ENCODE measurements at places on chromosomes 6 and 20.
A peak's percentile ranks its signal among the peaks of the same experiment; 100 is the strongest.

DNA sequence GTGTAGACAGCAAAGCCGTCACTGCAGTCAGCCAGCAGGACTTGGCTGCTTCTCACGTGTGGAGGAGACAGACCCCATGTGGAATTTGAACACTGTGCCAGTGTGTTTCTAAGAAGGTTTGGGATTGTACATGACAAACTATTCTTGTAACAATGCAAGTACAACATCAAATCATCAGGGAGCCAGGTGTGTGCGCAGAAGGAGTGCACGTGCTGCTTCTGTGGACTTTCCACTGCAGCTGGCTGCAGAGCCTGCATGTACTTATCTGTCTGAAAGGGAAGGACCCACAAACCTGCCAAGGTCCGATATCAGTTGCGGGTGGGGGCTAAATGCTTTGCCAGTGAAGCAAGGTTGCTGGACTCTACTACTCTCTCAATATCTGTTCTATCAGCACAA lies 211.6 kb downstream of the WDR27 start:
- no peaks in the 10 kb centered on the region for H3K36me3 ChIP-seq
- no peak for DNase-seq
- no peaks in the 10 kb centered on the region for H3K27me3 ChIP-seq

DNA sequence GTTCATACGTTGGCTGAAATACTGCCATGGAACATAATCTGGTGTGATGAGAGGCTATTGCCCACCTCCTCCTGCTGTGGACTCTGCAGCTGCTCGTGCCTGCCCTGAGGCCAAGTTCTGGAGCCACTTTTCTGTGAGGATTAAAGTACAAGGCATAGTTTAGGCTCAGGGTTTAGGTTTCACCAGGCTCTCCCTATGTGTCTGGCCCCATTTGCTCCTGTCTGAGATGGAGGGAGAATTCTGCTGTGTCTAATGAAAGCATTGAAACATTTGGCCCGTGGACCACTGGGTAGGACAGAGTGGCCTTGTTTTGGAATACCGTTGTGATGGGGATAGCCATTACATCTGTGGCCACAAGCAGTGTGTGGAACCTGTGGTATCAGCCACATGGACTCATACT lies 5.9 kb downstream of the WRNIP1 start:
- no peaks in the 10 kb centered on the region for H3K27me3 ChIP-seq
- peaks cover 50% of the 10 kb centered on the region for H3K36me3 ChIP-seq
- no peak overlapping the region for H3K27ac ChIP-seq
- no peak overlapping the region for H3K4me3 ChIP-seq
- DNase-seq: no peak
- peaks cover 33% of the 10 kb centered on the region for H3K4me1 ChIP-seq

GRCh38 chr6:227812-228338 lies 64.4 kb upstream of the DUSP22 start:
- H3K27ac ChIP-seq: no peak overlapping the region
- DNase-seq: peak; percentile 15
- H3K4me3 ChIP-seq: no peak overlapping the region
- no peaks in the 10 kb centered on the region for H3K27me3 ChIP-seq
- H3K36me3 ChIP-seq: no peaks in the 10 kb centered on the region
- H3K4me1 ChIP-seq: peaks cover 5% of the 10 kb centered on the region

- H3K4me1 ChIP-seq: no peaks in the 10 kb centered on the region
- no peaks in the 10 kb centered on the region for H3K36me3 ChIP-seq
- H3K27me3 ChIP-seq: no peaks in the 10 kb centered on the region
- no peak overlapping the region for H3K27ac ChIP-seq
Measured at GRCh38 chr6:126266664-126267063, 73.3 kb upstream of the CENPW start.

DNA sequence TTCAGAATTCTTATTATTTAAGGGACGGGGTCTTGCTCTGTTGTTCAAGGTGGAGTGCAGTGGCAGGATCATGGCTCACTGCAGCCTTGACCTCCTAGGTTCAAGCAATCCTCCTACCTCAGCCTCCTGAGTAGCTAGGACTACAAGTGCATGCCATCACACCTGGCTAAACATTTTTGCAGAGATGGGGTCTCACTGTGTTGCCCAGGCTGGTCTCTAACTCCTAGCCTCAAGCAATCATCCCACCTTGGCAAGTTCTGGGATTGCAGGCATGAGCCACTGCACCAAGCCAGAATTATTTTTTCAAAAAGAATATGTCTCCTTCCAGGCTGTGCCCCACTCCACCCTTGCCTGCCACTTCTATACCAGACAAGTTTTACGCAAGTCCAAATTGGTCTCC lies 190.1 kb upstream of the SUPT3H start:
- H3K36me3 ChIP-seq: no peaks in the 10 kb centered on the region
- H3K4me1 ChIP-seq: peaks cover under 1% of the 10 kb centered on the region
- no peak for DNase-seq
- H3K4me3 ChIP-seq: no peak overlapping the region
- H3K27me3 ChIP-seq: no peaks in the 10 kb centered on the region
- no peak overlapping the region for H3K27ac ChIP-seq

GRCh38 chr20:20447196-20447595 lies 79.3 kb downstream of the INSM1 start:
- no peak overlapping the region for H3K27ac ChIP-seq
- H3K4me1 ChIP-seq: peaks cover 2% of the 10 kb centered on the region
- DNase-seq: no peak
- no peak overlapping the region for H3K4me3 ChIP-seq

DNA sequence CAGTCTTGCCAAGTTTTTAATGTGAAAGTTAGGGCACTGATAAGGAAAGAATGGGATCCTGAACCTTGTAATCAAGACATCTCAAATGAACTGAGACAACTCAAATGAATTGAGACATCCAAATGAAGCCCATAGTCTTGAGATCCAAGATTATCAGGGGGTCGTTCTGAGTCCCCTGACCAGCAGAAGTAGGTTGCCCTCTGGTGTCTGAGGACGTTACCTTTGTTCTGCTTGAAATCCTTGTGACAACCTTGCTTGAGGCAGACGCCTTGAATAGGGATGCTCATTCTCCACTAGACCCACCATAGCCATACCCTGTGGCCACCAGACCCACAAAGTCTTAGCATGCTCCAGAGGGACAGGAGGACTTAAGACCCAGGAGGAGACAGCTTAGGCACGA lies 37.7 kb downstream of the ZBTB9 start:
- no peaks in the 10 kb centered on the region for H3K4me1 ChIP-seq
- H3K36me3 ChIP-seq: no peaks in the 10 kb centered on the region
- H3K4me3 ChIP-seq: no peak overlapping the region
- H3K27me3 ChIP-seq: peaks cover 5% of the 10 kb centered on the region
- no peak overlapping the region for H3K27ac ChIP-seq

- H3K27me3 ChIP-seq: no peaks in the 10 kb centered on the region
- peaks cover 18% of the 10 kb centered on the region for H3K4me1 ChIP-seq
- H3K36me3 ChIP-seq: peaks cover 35% of the 10 kb centered on the region
- H3K27ac ChIP-seq: peak overlapping the region; percentile 14
- no peak overlapping the region for H3K4me3 ChIP-seq
Measured at GRCh38 chr20:49821870-49822331, 9.3 kb downstream of the SLC9A8 start.

DNA sequence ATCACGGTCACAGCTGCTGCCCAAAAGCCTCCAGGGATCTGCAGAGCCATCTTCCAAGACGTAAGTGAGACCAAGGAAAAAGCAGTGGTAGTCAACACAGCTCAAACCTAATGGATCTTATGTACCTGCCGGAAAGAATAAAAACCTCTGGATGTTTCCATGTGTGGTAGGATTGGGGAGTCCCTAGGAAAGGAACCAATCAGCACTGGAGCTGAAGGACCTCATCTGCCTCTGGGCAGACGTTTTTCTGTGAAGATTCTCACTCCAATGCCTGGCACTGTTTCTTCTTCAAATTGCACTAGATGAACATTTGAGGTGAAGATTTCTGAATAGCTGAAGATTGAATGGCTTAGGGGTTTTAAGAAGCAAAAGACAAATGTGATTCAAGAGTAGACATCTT lies at the start of gene HLA-DQB2:
Gene HLA-DQB2, minus strand, starts transcription at position 112 of the 400 bp plus-strand sequence. Its CDS starts 62 bp downstream, at position 50.
- no peaks in the 10 kb centered on the region for H3K27me3 ChIP-seq
- H3K36me3 ChIP-seq: no peaks in the 10 kb centered on the region
- H3K27ac ChIP-seq: no peak within 1 kb of the TSS
- peaks cover 6% of the 10 kb centered on the region for H3K4me1 ChIP-seq
- no peak within 1 kb of the TSS for H3K4me3 ChIP-seq

- no peak overlapping the region for H3K4me3 ChIP-seq
- no peak overlapping the region for H3K27ac ChIP-seq
- H3K27me3 ChIP-seq: no peaks in the 10 kb centered on the region
- H3K36me3 ChIP-seq: no peaks in the 10 kb centered on the region
- no peaks in the 10 kb centered on the region for H3K4me1 ChIP-seq
Measured at GRCh38 chr6:72260489-72260888, 361.4 kb upstream of the KCNQ5 start.

GRCh38 chr6:357791-358341 lies 33.7 kb upstream of the IRF4 start:
- H3K4me1 ChIP-seq: no peaks in the 10 kb centered on the region
- no peak overlapping the region for H3K4me3 ChIP-seq
- H3K36me3 ChIP-seq: no peaks in the 10 kb centered on the region

- H3K27ac ChIP-seq: no peak overlapping the region
- H3K27me3 ChIP-seq: no peaks in the 10 kb centered on the region
- peaks cover 10% of the 10 kb centered on the region for H3K4me1 ChIP-seq
Measured at GRCh38 chr6:116323863-116324262, 44.1 kb upstream of the TSPYL1 start.

DNA sequence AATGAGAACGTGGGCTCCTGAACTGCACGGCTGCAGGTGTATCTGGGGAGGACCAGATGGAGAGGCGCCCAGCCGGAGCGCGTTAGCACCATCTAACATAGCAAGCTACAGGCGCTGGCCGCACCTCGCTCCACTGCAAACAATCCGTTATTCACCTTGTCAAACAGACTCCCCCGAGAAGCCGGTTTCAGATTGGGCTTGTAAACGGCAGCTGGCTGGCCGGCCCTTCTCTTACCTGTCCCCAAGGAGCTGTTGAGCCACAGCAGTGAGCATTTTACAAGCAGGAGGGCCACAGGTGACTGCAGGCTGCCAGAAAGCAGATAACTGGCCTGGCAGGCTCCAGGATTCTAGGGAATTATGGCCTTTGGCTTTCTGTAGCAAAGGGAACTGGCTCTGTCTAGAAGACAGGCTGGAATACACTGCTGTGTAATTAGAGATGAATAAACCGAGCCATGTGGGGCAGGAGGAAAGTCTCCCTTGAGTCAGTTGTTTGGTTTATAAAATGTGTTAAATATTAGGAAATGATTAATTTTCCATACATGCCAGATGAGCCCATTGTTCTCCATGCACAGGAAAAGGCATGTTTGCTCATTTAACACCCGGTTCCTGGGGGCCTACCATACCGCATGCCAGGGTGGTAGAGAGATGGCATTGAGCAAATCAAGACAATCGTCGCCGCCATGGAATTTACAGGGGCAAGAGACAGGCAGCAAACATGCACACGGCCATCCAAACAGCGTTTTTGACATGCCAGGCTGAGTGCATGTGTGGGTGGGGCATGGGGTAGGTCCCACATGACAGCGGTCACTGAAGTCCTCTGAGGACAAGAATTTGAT lies 159.3 kb downstream of the NFATC2 start:
- DNase-seq: peak; percentile 54
- H3K27me3 ChIP-seq: no peaks in the 10 kb centered on the region
- H3K36me3 ChIP-seq: no peaks in the 10 kb centered on the region
- H3K4me3 ChIP-seq: no peak overlapping the region

DNA sequence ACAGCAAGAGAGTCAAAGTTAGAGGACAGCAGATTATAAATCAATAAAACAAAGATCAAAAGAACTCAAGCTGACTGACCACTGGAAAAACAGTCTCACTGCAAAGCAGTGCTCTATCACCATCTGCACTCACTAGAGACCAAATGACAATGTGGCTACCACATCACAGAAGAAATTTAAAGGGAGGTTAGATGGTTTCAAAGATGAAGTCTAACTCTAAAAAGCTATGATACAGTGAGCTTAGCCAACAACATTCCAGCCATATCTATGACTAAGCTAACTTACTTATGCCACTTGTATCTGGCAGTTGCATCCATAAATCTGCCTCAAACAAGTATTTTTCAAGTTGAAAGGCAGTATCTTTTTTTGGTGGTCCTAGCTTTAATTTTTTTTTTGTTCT lies 68.6 kb downstream of the ARHGAP18 start:
- H3K27me3 ChIP-seq: no peaks in the 10 kb centered on the region
- no peak for DNase-seq
- H3K27ac ChIP-seq: no peak overlapping the region
- peaks cover 13% of the 10 kb centered on the region for H3K36me3 ChIP-seq
- peaks cover 30% of the 10 kb centered on the region for H3K4me1 ChIP-seq
- H3K4me3 ChIP-seq: no peak overlapping the region

DNA sequence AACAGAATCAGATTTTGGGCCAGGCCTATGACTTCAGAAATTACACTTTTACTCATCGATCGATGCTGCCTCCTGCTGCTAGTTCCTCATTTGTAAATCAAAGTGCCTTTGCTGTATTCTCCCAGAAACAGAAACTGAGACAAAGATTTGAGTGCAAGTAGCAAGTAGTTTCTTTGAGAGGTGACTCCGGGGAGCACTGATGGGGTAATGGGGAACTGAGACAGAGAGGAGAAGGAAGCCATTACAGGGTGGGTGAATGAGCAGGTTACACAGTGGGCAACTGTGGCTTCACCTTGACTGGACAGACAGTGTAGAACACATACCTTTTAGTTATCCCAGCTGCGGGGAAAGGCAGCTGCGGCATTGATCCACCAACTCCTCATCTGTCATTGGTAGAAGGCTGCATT lies 9.7 kb upstream of the CD40 start:
- no peaks in the 10 kb centered on the region for H3K36me3 ChIP-seq
- no peak overlapping the region for H3K27ac ChIP-seq
- H3K4me3 ChIP-seq: no peak overlapping the region
- H3K27me3 ChIP-seq: peaks cover 21% of the 10 kb centered on the region
- DNase-seq: no peak

- no peak overlapping the region for H3K4me3 ChIP-seq
- no peak overlapping the region for H3K27ac ChIP-seq
- no peaks in the 10 kb centered on the region for H3K4me1 ChIP-seq
- H3K36me3 ChIP-seq: no peaks in the 10 kb centered on the region
Measured at GRCh38 chr20:46774943-46775560, 65.6 kb downstream of the SLC2A10 start.

DNA sequence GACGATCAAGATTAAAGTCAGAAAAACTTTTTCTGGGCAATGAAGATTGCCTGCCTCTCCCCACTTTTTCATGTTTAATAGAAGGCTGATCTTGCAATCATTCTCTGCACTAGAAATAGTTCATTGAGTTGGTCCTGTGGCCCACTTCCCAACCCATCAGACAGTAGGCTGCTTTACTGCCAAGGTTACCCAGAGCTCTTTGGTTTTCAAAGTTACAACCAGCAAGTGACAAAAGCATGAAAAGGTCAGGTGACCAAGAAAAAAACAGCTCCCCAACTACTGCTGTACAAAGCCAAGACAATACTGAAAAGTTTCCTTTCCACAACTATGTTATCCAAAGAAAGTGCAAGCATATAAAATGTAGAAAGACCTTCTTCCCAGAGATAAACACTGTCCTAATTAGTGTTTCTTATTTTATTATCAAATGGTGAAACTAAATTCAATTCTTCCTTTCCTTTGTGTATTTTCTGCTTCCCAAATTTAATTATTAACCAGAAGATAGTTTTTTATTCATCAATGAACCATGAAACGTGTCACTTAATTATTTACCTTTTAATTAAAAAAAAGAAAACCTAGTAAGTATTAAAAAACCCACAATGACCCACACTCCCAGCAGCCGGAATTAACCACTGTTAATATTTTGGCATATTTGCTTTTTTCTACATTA lies 16.6 kb downstream of the DNAAF9 start:
- no peaks in the 10 kb centered on the region for H3K27me3 ChIP-seq
- H3K36me3 ChIP-seq: no peaks in the 10 kb centered on the region
- no peak overlapping the region for H3K4me3 ChIP-seq
- H3K4me1 ChIP-seq: no peaks in the 10 kb centered on the region
